ENCODE measurements at places on chromosomes 7 and 10.

GRCh38 chr7:64869912-64870562, 33.0 kb upstream of the ZNF273 start:
- DNase-seq, result no peak

DNA sequence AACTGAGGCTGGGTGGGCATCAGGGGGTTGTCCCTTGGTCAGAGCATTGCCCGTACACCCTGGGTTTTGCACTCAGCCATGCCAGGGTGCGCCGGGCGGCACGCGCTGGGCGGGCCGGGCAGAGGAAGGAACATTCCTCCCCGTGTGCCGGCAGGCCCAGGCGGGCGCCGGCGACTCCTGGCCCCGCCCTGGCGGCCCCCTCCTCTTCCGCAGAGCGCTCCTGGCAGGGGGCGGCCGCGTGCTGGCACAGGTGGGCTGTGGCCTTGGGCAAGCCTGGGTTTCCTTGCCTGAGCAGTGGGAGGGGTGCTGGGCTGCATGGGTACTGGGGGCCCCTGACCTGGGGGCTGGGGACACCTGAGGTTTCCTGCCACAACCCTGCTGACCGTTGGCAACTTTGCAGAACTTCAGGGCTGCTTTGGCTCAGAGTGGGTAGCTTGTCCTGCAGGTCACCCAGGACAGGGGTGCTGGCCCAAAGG, 3.9 kb downstream of the LFNG start:
- no peak for DNase-seq

DNA sequence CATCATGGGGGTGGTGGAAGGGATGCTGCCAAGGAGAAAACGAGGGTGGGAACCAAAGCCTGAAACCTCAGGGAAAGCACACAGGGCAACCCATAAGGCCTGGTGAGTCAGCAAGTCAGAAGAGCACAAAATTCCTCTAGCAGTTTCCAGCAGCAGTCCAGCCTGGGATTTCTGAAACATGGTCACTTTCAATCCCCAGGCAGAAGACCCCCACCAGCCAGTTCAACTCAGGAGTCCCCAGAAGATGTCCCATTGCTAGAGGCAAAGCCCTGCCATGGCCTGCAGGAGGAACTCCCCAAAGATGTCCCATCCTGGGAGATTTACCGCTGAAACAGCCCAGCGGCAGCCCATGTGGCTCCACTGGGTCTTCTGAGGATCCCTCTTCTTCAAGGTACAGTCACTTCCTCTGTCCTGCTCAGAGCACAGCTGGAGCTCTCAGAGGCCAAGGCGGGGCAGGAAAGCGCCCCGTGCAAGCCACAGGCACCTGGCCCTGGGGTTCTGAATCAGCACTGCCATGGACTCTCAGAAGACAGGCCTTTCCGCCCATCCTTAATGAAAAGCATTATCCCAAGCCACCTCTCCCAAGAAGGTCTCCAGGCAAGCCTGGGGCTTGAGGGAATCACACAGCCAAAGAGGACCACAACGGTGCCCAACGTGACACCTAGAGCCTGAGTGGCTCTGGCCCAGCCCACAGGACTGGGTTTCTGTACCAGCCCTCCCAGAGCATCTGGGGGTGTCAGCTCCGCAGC, 196.9 kb downstream of the GRID1 start:
- DNase-seq, result no peak

GRCh38 chr7:68148440-68148839, 1151.8 kb downstream of the TYW1 start:
- no peak for DNase-seq

Data from activated CD4-positive, alpha-beta T cell treated with anti-CD3 and anti-CD28 coated beads for 36 hours (primary cell).